ENCODE measurements at places on chromosomes 6 and 20. TPM values are rescaled to one million over a fixed set of nuclear protein-coding genes. Genes with fewer than 3 reads are reported as not detected.

CCN5 gene
- polyA plus RNA-seq, result 0.41 TPM

NKX2-2 gene
- not detected for polyA plus RNA-seq

DNA sequence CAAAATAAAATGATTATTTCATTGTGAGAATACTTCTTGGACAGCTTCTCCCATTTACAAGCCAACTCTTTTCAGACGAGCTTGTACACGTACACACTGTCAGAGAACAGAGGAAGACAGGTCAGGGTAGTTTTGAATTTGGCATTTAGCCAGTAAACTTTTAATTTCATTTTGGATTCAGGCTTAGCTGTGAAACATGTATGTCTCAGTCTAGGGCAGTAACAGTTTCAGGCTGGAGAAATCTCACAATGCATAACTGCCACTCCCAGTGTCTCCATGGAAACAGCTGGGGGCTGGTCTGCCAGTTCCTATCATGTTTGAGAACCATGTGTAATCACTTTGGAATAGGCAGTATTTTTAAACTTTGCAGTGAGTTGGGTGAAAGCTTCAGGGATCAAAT is 22.0 kb upstream of the QKI start:
- no peak overlapping the region for H3K4me3 ChIP-seq
- H3K27ac ChIP-seq, result no peak overlapping the region
- H3K4me1 ChIP-seq, result peaks cover 4% of the 10 kb centered on the region

DNA sequence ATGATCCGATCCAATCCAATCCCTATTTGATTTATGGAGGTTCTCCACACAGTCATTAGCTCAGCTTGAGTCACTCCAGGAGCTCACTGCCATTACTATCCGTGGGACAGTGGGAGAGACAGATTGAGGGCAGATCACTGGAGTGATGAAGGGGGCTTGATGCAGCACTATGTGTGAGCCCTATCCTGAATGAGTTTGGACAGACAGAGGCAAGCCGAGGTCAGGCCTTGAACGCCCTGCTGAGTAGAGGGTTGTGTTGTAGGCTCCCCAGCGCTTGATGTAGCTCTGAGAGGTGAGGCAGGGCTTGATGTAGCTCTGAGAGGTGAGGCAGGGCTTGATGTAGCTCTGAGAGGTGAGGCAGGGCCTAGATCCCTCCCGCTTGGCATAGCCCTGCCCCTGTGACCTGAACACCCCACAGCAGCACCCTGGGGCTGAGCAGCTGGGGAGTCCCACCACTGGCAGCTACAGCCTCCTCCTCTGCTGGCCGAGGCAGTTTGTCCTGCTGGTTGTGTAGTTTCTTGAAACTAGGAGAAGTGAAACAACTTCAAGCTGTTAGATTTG is 58.7 kb downstream of the ZFAND3 start:
- H3K36me3 ChIP-seq, result no peaks in the 10 kb centered on the region
- peaks cover 21% of the 10 kb centered on the region for H3K4me1 ChIP-seq
- no peak for DNase-seq
- H3K27ac ChIP-seq, result no peak overlapping the region
- H3K27me3 ChIP-seq, result no peaks in the 10 kb centered on the region

Measured in kidney (tissue), 22 donors.